ENCODE measurements at places on chromosomes 6 and 20.
A peak's percentile ranks its signal among the peaks of the same experiment; 100 is the strongest.

DNA sequence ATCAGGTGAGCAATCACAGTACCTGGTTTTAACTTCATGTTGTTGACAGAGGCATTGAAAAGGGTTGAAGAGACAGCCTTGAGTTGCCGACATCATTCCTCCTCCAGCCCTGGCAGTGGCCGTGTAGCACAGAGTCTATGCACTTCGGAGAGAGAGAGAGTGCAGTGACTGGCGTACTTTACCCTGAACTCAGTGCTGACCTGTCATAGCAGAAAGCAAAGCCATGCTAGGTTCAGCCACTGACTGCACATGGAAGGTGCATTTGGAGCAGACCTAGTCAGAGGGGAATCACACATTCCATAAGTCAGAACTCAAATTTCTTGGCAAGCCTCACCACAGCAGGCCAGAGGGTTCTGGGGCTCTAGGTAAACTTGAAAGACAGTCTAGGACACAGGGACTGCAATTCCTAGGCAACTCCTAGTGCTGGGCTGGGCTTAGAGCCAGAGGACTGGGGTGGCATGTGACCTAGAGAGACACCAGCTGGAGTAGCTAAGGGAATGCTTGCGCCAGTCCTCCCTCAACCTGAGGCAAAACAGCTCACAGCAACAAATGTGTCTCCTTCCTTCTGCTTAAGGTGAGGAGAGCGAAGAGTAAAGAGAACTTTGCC lies 69.1 kb downstream of the ELOVL4 start:
- no peak for DNase-seq

DNA sequence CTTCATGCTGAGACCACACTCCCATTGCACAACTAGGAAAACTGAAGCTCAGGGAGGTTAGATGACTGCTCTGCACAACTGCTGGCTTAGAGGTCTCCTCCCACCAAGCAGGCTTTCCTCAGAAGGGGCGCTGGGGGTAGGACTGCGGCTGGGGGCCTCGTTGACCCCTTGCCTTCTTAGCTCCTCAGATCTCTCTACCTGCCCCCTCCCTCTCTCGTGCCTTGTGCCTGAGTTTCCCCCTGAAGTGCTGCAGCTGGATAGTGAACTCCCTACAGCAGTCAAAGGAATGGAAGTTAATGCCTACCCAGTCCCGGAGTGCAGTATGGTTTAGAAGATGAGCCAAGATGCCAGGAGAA lies 149.8 kb downstream of the GRM4 start:
- no peak for DNase-seq

DNA sequence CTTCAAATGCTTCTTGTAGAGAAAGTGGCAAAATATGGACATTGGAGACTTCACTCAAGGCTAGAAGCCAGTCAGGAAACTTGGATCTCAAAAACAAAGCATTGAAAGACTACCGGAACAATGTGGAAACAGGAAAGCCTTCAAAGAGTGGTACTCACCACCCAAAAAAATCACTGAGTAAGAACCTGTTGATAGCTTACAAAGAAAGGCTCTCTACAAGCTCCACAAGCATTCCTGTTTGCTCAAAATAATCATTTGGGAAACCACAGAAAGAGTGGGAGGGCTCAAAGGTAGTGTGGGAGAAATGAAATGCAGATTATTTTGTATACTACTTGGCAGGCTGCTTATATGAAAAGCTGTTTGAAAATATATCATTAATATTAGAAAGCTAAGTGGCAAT lies 9.5 kb upstream of the DST start:
- no peak for DNase-seq

- DNase-seq, result no peak
Measured at GRCh38 chr6:70884074-70884983, 72.5 kb downstream of the B3GAT2 start.

GRCh38 chr6:154113392-154113791 lies 74.4 kb downstream of the OPRM1 start:
- DNase-seq, result no peak

DNA sequence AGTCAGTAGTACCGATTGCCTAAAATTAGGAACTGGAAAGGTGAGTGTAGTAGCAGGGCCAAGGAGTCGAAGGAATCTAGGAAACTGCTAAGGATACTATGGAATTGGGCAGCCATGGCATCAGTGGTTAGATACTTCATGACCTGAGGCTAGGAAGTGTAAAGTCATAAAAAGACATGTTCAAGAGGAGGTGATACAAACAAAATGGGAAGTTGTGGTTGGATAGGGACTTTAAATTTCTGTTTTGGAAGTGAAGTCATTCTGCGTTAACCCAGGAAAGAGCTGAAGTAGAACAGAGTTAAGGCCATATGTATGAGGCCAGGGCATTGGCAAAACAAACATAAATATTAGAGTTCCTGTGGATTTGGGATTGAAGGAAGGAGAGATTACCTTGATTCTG lies 88.6 kb upstream of the TMEM181 start:
- DNase-seq, result no peak

DNA sequence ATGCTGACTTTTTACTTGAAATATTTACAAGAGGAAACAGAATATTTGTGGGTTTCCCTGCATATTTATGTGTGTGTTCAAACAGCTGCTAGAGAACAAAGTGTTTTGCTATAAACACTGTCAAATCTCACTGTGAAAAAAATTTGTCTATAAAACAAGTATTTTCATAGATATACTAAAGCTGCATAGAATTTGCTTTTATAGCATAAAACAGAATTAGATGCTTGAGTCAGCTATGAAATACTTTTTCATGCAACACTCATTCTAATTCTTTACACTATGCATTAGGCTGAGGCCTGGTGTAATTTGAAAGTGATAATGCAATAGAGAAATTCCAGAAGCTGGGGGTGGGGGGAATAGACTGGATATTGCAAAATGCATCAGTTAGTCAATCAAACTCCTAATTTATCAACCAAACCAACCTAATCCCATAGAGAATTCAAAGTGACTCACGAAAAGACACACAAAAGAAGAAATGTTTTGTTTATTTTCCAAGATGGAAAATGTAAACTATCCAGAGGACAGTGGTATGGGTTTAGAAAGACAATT lies 148.2 kb downstream of the LAMA2 start:
- DNase-seq, result peak; percentile 94

DNA sequence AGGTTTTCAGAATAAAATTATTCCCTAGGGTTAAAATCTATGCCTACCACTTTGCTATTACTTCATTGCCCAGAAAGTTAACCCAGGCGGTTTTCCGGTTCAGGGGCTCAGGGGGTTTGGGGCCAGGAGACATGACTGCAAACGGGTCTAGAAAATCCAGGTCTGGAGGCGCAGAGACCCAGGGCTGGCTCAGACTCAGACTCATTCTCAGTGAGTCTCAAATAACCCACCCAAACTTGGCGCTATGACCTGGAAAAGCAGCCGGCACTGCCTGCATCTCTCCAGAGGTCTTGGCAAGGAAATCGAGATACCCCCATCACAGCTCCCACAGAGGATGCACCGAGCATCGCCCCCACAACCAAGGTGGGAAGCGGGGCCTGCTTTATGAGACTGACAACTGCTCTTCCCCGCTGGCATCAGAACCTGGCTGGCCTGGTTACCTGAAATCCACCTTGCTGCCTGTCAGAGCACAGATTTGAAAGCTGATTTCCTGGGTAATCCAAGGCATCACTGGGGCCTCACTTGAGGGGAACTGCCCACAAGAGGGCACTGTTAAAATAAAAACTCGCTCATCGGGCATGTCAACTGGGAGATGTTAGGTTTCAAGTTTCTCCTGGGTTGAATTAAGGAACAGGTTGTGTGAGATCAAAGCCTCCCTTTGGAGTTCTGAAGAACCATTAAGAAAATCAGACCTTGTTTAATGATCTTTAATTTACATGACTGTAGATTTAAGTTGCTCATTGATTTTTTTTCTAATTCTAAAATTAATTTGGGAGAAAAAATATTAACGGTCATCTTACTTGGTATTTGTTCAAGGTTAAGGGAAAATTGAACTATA lies 55.1 kb downstream of the KIF16B start:
- DNase-seq, result no peak

DNA sequence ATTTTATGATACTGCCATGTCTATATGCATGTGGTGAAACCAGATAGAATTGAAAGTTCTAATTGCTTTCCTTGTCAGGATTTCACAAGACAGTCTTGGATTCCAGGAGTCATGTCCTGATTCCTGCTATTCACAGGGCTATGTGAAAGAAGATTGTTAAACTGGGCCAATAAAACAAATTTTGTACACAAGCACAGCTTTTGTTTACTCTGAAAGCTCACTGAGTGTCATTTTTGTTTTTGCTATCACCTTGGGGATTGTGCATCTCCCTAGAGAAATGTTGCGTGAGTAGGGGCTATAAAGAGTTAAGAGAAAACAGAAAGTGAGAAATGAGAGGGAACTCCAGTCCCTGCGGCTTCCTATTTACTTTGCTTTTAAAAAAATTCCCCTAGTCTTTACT lies 627.5 kb downstream of the PKHD1 start:
- DNase-seq, result no peak

DNA sequence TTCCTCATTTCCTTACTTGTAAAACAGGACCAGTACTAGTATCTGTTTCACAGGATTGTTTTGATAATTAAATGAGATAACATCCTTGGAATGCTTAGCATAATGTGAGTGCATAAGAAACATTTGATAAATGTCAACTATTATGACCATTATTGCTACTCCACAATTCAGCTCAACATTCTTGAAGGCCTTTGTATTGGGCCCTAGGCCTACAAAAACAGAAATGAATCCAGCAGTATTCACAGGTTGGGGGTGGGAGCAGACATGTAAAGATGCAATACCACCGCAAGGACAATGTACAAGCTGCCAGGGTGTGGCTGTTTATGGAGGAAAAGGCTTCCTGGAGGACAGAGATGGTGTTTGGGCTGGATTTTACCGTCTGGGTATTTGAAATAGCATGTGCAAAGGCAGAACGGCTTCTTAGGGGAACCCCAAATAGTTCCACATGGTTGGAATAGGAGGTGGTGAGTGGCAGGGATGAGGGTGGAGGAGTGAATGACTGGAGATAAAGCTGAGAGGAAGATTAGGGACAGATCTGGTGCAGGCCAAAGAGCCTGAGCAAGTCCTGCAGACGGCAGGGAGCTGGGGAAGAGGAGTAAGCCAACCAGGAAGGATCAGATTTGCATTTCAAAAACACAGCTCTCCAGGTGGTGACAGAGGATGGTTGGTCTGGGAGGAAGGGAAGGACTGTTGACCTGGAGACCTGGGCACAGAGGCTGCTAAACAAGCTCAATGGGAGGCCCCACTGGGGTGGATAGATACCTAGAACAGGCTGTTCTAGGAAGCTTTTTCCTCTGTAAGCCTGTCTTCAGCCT lies 57.0 kb upstream of the EPB41L1 start:
- peak; percentile 20 for DNase-seq

GRCh38 chr20:58699623-58700107 lies 7.1 kb downstream of the NPEPL1 start:
- no peak for DNase-seq

DNA sequence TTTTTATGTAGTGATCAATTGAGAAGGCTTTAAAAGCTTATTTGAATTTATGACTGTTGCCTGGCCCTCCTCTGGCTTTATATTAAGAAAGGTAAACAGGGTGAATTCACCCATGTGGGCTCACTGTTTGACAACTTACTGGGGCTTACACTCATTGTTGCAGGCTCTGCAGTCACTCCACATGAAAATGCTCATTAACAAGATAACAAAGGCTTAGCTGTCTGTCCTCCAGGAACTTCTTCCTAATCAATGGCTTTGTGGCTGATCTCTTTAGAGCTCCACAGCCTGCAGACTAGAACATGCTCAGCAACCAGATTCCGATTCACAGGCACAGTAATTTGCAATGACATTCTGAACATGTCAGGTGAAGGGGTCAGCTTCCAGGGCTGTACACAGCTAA lies 323.2 kb upstream of the MAN1A1 start:
- no peak for DNase-seq

DNA sequence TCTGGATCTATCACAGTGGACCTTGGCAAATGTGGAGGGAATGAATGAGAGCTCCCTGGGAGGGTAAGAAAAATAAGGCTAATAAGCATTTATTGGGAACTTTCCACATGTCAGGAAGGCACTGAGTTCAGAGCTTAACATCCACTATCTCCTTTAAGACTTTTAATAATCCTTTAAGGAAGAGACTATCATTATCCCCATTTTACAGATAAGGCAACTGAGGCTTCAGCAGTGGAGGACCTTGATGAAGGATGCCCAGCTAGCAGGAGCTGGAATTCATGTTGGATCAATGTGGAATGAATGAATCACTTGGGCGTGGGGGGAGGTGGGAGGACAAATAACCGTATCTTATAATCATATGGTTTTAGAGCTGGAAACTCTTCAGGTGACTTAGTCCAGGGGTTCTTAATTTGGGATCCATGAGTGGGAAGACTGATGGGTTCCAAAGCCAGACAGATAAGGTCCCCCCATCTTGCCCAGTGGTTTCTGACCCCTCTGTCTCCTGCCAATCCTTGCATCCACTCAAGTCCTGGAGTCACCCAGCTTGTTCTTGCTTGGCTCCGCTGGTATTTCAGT lies 54.9 kb downstream of the CD40 start:
- no peak for DNase-seq

GRCh38 chr6:71383476-71383875 lies 94.9 kb downstream of the OGFRL1 start:
- no peak for DNase-seq

DNA sequence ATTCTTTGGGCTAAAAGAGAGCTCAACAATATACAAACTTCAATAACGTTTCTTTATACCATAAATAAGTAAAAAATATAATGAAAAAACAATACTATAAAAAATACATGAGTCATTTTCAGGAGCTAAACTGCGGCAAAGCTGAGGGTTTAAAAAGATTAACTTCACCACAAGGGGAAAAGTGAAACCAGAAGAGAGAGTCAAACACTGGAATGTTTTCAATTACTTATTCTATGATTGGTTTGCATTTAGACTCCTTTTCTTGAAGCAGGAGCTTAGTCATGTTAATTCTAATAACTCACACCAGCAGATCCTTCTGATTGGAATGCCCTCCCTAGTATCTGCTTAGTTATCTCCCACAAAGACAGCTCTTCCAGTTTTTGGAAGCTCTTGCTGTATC lies 627.3 kb downstream of the UTRN start:
- peak; percentile 67 for DNase-seq

GRCh38 chr20:4449957-4450715 lies 271.6 kb upstream of the PRND start:
- peak; percentile 29 for DNase-seq

GRCh38 chr20:25489221-25489871 lies 81.9 kb downstream of the GINS1 start:
- no peak for DNase-seq

GRCh38 chr6:39430871-39431523 lies 108.5 kb upstream of the KCNK16 start:
- DNase-seq, result no peak

- no peak for DNase-seq
Measured at GRCh38 chr6:85240787-85241385, 209.0 kb upstream of the NT5E start.
